ENCODE measurements at places on chromosomes 3 and 15.

DNA sequence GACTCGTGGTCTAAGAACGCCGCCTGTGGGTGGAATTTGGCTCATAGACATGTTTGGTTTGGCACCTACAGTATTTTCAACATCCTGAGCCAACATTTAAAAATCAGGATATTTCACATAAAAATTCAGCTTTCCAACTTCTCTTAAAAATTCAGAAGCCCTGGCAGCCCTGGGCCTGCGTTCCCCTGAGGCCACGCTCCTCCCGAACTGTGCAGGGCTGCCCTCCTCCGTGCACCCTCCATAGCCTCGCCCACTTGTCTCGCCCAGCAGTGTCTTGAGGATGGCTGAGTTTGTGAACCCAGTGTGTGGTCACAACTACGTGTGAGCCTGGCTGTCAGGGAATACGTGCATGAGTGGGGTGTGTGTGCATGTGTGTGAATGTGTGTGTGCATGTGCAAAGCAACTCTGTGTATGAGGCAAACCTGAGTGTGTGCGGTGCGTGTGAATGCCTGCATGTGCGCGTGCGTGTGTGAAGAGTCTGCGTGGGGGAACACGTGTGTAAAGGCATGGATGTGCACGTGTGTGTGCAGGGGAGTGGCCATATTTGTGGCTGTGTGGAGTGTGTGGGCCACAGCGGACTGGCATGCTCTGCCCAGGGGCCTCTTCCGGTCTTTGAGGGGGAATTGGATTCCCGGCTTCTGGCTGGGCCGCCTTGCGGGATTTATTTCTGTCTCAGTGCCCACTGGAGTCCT, 30.9 kb downstream of the PTH1R start:
- no peak for DNase-seq

DNA sequence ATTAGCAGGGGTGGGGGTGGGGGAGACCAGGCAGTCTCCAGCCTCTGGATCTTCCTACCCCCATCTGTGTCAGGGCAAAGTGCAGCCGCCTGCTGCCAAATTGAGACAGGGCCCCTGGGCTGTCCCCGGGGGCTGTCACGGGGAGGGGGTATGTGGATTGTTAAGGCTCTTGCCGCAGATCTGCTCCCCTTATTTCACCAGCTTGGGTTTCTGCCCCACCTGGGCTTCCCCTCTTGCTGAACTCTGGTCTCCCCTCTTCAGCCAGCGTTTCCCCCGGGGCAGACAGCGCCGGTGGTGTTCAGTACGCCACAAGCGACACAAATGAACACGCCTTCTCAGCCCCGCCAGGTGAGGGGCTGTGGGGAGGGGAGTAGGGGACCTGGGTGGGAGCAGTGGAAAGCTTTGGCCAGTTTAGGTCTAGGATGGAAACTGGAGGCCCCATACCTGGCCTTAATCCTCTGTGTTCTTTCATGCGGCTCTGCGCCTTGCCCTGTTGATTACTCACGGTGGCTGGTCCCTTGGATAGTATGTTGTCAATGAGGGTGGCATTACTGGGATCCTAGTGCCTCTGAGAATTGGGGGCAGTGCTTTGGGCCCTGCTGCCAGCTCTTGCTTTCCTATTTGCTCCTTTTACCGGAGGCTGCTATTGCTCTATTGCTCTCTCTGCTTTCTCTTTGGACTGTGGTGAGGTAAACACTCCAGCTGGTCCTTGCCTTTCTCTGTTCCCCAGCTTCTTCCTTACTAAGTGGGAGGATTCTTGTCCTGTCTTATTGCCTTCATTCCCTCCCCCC, 1.7 kb downstream of the EIF4G1 start:
- no peak for DNase-seq

DNA sequence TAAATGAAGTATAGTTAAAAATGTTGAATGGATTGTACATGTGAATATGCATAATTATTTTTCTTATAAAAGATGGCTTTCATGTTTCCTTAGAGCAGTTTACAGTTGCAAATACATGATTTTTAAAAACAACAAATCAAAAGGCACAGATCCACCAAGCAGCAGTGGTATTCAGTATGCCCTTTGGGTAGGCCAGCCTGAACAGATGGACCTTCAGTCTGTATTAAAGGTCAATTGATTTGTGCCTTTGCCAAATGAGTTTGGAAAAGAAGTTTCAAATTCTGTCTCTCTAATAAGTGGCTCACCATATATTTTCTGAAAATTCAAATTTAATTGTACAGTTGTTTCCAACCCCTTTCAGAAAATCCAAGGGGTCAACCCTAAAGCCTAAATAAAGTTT, 477.1 kb downstream of the NSUN3 start:
- DNase-seq, result no peak

DNA sequence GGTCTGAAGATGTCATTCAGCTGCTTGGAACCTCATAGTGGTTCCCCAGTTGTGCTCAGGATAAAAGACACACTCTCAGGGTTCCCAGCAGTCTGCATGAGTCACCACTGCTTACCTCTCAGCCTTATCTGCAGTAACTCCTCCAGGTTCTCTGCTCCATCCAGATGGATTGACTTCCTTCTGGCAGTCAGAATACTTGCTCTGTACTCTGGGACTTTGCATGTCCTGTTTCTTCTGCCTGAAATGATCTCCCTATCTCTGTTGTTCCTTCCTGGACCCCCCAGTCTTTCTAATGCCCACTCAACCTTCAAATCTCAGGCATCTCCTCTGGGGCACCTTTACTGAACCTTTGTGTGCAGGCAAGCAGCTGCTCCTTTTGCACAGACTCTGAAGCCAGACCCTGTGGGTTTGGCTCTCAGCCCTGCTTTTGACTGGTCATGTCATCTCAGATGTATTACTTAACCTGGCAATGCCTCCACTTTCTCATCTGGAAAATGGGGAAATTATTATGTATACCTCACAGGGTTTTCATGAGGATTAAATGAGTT, 38.4 kb downstream of the ITPR1 start:
- no peak for DNase-seq

DNA sequence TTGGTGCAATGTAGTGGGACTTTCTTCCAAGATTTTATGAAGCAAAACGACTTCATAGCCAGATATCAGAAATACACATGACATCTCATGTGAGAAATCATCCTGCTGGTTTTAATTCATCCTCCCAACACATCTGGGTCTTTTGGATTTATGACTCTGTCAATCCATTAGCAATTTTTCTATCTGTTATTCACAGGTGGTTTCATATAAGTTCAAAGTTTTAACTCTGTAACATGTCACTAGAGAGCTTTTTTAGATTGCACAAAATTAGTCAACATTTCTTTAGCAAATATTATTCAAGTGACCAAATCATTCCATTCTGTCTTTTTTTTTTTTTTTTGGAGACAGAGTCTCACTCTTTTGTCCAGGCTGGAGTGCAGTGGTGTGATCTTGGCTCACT, 30.4 kb downstream of the SQOR start:
- DNase-seq, result no peak

DNA sequence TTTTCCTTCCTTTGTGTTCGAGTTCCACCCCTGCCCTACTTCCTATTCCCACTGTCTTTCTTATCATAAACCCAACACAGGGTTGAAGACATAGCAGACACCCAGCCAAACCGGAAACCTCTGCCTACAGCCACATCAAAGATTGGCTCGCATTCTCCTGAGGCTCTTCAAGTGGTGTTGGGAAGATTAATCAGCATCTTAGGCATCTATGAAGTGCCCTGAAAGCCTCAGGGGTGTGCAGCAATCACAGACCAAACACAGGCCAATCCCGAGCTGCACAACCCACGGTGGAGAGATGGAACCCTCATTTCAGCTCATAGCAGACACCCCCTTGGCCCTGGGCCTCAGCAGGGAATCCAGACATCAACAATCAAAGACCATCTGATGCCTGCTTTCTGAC, 255.9 kb downstream of the XXYLT1 start:
- DNase-seq, result no peak

DNA sequence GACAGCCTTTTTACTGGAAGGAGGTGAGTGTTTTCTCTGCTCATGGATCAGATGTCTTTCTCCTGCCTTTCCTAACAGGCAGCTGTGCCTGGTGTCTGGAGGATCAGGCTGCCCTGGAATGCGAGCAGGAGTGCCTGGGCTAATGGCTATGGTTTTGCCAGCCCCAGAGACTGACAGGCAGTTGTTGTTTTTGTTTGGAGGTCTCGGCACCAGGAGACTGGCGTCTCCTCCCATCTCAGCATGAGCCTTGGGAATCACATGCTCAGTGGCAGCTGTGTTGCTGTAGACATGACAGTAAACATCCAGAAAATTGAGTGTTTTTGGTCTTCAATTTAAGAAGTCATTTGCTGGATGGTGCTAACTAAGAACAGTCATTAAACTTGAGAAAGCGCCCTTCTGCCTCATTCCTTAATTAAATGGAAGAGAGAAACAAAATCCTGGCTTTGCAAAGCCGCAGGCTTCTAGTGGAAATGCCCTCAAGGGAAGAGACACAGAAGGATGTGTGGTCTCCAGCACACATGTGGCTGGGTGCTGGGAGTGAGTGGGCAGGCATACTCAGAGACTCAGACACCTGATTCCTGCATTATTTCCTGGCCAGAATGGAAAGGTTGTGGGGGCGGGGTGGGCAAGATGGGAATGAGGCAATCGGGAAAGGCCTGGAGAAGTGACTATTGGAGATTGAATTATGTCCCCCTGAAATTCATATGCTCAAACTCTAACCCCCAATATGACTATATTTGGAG, 97.0 kb upstream of the NMNAT3 start:
- DNase-seq, result no peak

DNA sequence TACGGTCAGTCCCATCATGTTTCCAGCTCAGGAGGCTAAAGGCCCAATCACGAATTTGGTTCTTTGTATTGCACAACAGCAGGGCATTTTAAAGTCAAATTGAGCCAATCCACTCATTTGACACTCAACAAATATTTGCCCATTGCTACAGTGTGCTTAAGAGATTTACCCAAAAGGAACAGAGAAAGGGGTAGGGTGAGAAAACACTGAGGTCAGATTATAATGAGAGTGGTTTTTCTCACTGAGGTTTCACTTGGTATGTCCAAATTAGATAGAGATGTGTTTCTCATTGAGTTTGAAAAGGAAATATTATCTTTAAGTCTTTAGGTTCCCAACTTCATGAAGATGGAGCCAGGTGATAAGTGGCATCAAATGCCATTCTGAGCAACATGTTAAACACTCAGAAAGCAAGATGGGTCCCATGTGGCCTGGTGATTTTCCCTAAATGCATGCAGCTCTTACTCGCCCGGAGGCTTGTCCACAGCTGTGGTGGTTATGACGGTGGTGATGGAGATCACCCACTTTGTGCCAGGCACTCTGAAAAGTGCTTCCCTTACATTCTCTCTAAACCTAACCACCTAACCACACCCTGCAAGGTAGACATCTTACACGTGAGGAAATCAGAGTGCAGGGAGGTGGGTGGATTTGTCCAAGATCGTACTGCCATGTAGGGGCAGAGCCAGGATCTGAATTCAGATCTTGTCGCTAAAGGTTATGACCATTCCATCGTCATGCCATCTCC, 31.2 kb upstream of the USP3 start:
- DNase-seq, result no peak

DNA sequence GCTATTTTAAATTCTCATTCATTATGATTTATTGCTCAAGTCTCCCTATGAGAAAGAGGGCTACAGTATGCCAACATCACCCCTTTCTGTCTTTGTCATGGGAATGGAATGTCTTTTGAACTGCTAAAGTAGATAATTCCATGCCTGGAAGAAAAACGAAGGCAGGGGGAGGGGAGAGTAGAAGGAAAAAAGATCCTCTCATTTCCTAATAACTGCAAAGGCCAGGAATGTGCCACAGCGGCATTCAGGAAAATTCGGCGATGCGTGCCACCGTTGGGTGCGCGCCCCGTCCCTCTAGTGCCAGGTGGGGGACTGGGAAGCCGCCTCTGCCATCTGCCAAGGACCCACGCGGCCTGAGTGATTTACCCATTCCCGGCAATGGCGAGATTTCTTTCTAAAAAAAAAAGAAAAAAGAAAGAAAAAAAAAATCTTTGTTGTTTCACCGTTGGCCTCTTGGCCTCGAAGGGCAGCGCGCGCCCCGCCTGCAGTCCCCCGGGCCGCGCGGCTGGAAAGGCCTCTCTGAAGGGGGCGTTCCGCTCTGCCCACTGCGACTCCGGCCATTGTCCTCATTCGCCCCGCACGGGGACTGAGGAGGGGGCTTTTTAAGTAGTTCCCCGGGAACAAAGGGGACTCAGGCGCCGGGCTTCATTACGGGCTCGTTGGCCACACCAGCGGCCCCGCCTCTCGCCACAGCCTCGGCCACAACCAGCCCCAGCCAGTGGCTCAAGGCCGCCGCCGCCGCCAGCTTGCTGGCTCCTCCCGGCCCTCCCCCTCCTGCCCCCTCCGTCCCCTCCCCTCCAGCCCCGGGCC, 54.5 kb downstream of the CPN2 start:
- DNase-seq, result no peak

GRCh38 chr3:119352863-119353527, 58.8 kb downstream of the ARHGAP31 start:
- DNase-seq, result no peak

- no peak for DNase-seq
Measured at GRCh38 chr3:71510510-71510909, 73.0 kb downstream of the FOXP1 start.

DNA sequence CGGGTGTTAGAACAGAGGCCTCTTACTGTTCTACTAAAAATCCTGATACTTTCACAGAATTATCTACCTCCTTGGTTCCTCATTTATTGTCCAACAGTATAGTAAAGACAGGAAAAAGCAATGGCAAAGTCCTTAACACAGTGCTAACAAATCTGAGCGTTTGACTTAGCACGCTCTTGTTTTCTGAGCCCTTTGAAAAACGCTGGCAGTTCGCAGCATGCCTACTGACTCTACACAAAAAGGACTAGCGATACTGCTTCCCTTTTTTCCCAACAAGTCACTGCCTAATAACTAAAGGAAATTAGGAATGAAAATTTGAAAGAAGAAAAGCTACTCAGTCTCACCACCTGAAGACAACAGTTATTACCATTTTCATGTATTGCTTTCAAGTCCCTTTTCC, 34.8 kb upstream of the CEMIP start:
- no peak for DNase-seq

- no peak for DNase-seq
Measured at GRCh38 chr3:66819993-66820501, 178.1 kb upstream of the KBTBD8 start.

DNA sequence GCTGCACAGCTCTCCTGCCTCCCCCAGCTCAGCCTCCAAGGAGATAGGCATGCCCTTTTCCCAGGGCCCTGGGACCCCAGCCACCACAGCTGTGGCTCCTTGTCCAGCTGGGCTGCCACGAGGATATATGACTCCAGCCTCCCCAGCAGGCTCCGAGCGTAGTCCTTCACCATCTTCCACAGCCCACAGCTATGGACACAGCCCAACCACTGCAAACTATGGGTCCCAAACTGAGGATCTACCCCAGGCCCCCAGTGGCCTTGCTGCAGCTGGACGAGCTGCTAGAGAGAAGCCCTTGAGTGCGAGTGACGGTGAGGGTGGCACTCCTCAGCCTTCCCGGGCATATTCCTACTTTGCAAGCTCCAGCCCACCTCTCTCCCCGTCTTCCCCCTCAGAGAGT, 20.5 kb upstream of the APEH start:
- DNase-seq, result no peak

GRCh38 chr3:16069149-16069922, 105.1 kb upstream of the GALNT15 start:
- DNase-seq, result no peak

Data from stimulated activated CD4-positive, alpha-beta T cell treated with anti-CD3 and anti-CD28 coated beads, Interleukin-1b, Interleukin-23, amount 100 ng/mL, for 1 hour (primary cell).